ENCODE measurements at places on chromosomes 6 and 20. TPM values are rescaled to one million over a fixed set of nuclear protein-coding genes. Genes with fewer than 3 reads are reported as not detected.

Gene DEFB110
- total RNA-seq: not detected

Gene OSBPL2
- 14.1 TPM for total RNA-seq

Gene CRYBG1
- 0.80 TPM for total RNA-seq

Gene ZBTB12
- 2.0 TPM for total RNA-seq

Gene PKHD1
- under 0.01 TPM for total RNA-seq

Gene METTL24
- not detected for total RNA-seq

Gene GABRR1
- not detected for total RNA-seq

Gene PDCD2
- total RNA-seq: 71.1 TPM

Gene SDCBP2
- total RNA-seq: 1.8 TPM

Gene DNAJC5
- total RNA-seq: 40.2 TPM

Gene NNAT
- total RNA-seq: 8.0 TPM

Gene DEFB118
- total RNA-seq: not detected

Gene GSTA2
- not detected for total RNA-seq

Gene RHAG
- not detected for total RNA-seq

Gene SAMD5
- 0.65 TPM for total RNA-seq

Gene VIP
- total RNA-seq: not detected

Gene SALL4
- 3.4 TPM for total RNA-seq

Gene BPIFA1
- not detected for total RNA-seq

Gene ECT2L
- not detected for total RNA-seq

Gene NINL
- total RNA-seq: 9.0 TPM

Gene C6orf15
- total RNA-seq: not detected

Gene CRIP3
- total RNA-seq: not detected

Gene SFTA2
- not detected for total RNA-seq

Gene ADGB
- total RNA-seq: not detected

Gene CCM2L
- 0.13 TPM for total RNA-seq

Gene AGER
- total RNA-seq: 0.65 TPM

Gene SPATS1
- total RNA-seq: not detected

Gene PKIB
- total RNA-seq: 2.6 TPM

Gene SLC18B1
- 6.1 TPM for total RNA-seq

Gene HLA-G
- 0.91 TPM for total RNA-seq

Gene SLC32A1
- total RNA-seq: not detected

Gene ALDH8A1
- total RNA-seq: 0.32 TPM

Gene MOG
- total RNA-seq: not detected

Gene UBD
- 0.13 TPM for total RNA-seq

Gene KIF25
- total RNA-seq: 0.56 TPM

Gene MAP1LC3A
- total RNA-seq: 52.6 TPM

Gene LST1
- total RNA-seq: not detected

Gene EYS
- total RNA-seq: not detected

Gene ARFRP1
- total RNA-seq: 45.3 TPM

Gene ATG5
- 20.6 TPM for total RNA-seq

Gene PRKN
- 3.8 TPM for total RNA-seq

Gene RAB32
- 134 TPM for total RNA-seq

Gene TMC2
- not detected for total RNA-seq

Gene TRIM40
- total RNA-seq: not detected

Gene NT5E
- 111 TPM for total RNA-seq

Gene TRAPPC3L
- total RNA-seq: not detected

Gene RAD21L1
- total RNA-seq: 0.52 TPM

Gene CST1
- 171 TPM for total RNA-seq

Gene ZBTB22
- 20.3 TPM for total RNA-seq

Gene ZSWIM3
- 4.2 TPM for total RNA-seq

Gene OTOR
- total RNA-seq: not detected

Gene TCFL5
- total RNA-seq: 15.4 TPM

Gene MYL9
- 150 TPM for total RNA-seq

Gene BPIFB1
- not detected for total RNA-seq

Gene CTCFL
- total RNA-seq: not detected

Gene RAMACL
- 0.26 TPM for total RNA-seq

All from epithelial cell of alveolus of lung (primary cell).